ENCODE measurements at places on chromosomes 2 and 18.

- no peak for DNase-seq
Measured at GRCh38 chr18:58284699-58285448, 240.8 kb downstream of the NEDD4L start.

- DNase-seq = no peak
Measured at GRCh38 chr18:34224423-34225217, at the start of gene NOL4. Gene NOL4 (minus strand): TSS chr18:34224913. CDS start chr18:34223253, 1,660 bp downstream.

- no peak for DNase-seq
Measured at GRCh38 chr2:213317929-213318328, 33.7 kb downstream of the SPAG16 start.

DNA sequence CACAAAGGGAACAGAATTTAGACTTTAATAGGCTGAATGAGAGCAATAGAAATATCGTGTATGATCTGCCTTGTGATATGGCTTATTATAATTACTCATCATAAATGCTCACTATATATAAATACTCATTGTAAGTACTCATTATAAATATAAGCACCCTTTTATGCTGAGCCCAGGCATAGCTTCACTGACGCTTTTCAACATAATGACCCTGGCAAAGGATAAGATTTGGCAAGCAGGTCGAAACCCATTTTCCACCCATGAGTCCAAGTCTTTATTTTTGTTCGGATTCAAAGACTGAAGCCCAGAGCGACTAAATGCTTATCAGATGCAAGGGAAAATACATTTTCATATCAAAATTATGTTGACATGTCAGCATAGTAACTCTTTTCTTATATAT, 500.4 kb downstream of the SLC4A3 start:
- DNase-seq = no peak

- DNase-seq = no peak
Measured at GRCh38 chr2:143217512-143218115, 88.4 kb downstream of the ARHGAP15 start.

- DNase-seq = no peak
Measured at GRCh38 chr2:74415762-74416395, 5.5 kb downstream of the C2orf81 start.

Measured in stimulated activated CD4-positive, alpha-beta T cell treated with anti-CD3 and anti-CD28 coated beads, Interleukin-15, amount 100 ng/mL, for 1 hour (primary cell).